ENCODE measurements at places on chromosomes 11 and 22. TPM values are rescaled to one million over a fixed set of nuclear protein-coding genes. Genes with fewer than 3 reads are reported as not detected.

The TSGA10IP gene
- total RNA-seq: not detected

GRCh38 chr22:24434471-24435322, 7.3 kb downstream of the ADORA2A start:
- H3K4me3 ChIP-seq: peak overlapping the region; percentile 97
- H3K4me1 ChIP-seq: peaks cover 30% of the 10 kb centered on the region
- H3K27me3 ChIP-seq: no peaks in the 10 kb centered on the region
- peak; percentile 65 for ATAC-seq
- H3K36me3 ChIP-seq: peaks cover 74% of the 10 kb centered on the region
- peak overlapping the region; percentile 100 for H3K27ac ChIP-seq

The HARBI1 gene
- total RNA-seq: 2.4 TPM

DNA sequence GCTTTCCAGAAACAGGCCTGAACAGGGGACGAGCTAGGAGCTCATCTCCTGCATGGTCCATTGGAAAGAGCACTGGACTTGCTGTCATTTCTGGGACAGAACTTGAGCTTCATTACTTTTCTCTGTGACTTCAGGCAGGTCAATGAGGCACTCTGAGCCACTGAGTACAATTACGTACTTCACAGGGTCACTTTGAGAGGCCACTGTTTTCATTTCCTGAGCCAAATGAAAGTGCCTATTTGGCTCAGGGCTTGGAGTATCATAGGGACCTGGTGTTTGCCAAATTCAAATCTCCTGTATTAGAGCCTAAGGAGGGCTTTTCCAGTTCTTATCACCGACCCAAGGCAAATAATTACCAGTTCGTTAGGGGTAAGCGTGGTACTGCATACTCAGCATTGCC, 319.3 kb downstream of the CADM1 start:
- ATAC-seq: no peak
- no peak overlapping the region for H3K4me3 ChIP-seq
- peaks cover 4% of the 10 kb centered on the region for H3K27me3 ChIP-seq
- H3K4me1 ChIP-seq: no peaks in the 10 kb centered on the region
- H3K27ac ChIP-seq: no peak overlapping the region
- H3K36me3 ChIP-seq: no peaks in the 10 kb centered on the region

- no peak overlapping the region for H3K27ac ChIP-seq
- no peaks in the 10 kb centered on the region for H3K36me3 ChIP-seq
- no peaks in the 10 kb centered on the region for H3K4me1 ChIP-seq
- peaks cover 13% of the 10 kb centered on the region for H3K27me3 ChIP-seq
These were observed 33.4 kb upstream of the API5 start for GRCh38 chr11:43278193-43278956.

DNA sequence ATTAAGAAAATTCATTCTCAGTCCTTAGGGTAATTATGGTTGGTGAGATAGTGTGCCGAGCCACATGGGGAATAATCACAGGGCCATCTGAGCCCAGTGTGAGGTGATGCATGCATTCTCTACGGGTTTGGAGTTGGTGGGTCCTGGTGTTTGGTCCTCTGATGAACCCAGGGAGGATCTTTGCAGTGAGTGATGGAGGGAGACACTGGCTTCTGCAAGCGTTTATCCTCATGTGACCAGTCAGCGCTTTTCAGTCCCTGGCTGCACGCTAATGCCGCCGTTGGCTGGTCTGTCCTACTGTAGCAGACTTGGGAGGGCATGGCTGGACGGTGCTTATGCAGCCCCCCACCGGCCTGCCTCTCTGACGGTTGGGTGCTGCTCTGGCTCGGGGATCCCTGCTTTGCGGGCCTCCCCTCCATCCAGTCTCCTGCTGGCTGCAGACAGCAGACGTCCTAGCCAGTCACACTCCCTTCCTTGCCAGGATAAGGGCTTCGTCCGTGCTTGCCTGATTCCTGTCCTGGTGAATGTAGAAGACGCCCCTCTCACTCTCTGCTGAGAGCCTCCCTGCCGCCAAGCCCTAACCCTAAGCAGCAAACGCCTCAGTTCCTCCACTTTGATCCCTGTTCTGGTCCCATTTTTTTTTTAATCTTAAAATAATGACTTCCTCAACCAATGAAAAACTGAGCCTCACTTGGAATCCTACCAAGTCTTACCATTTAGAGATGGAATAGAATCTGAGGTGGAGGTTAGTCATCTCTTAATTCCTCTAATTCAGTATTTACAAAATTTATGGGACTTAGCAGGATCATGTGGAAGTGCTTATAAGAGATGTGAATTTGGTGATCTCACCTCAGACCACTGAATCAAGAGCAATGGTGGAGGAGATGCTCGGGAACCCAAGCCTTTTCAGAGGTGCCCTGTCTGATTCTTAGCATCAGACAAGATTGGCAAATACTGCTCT, 143.7 kb upstream of the SORL1-AS1 start:
- H3K36me3 ChIP-seq: peaks cover 93% of the 10 kb centered on the region
- no peaks in the 10 kb centered on the region for H3K27me3 ChIP-seq
- no peak overlapping the region for H3K27ac ChIP-seq
- no peak for ATAC-seq
- H3K4me3 ChIP-seq: no peak overlapping the region
- H3K4me1 ChIP-seq: peaks cover 5% of the 10 kb centered on the region

DNA sequence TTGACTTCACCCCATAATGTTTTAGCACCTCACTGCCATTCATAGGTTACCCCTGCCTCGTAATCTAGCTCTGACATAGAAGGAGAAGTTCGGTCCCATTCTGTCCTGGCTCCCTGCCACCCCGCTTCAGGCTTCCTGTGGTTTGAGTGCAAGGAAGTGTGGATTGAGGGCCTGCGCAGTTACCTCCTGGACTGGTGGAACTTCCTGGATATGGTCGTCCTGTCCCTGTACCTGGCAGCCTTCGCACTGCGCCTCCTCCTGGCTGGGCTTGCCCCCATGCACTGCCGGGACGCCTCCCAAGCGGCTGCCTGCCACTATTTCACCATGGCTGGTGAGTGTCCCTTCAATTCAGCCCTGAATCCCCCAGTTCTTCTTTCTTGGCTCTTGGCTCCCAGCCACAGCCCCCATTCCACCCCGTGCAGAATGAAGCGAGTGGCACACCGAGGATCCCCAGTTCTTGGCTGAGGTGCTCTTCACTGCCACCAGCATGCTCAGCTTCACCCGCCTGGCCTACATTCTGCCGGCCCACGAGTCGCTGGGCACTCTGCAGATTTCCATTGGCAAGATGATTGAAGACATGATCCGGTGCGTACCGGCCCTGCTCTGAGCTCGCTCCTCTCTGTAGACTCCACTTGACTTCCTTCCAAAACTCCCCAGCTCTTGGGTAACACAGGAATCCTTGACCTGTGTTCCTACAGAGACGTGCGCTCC, 15.4 kb downstream of the ART5 start:
- H3K4me1 ChIP-seq: peaks cover 8% of the 10 kb centered on the region
- ATAC-seq: no peak
- no peak overlapping the region for H3K4me3 ChIP-seq
- no peak overlapping the region for H3K27ac ChIP-seq
- no peaks in the 10 kb centered on the region for H3K27me3 ChIP-seq
- H3K36me3 ChIP-seq: no peaks in the 10 kb centered on the region

DNA sequence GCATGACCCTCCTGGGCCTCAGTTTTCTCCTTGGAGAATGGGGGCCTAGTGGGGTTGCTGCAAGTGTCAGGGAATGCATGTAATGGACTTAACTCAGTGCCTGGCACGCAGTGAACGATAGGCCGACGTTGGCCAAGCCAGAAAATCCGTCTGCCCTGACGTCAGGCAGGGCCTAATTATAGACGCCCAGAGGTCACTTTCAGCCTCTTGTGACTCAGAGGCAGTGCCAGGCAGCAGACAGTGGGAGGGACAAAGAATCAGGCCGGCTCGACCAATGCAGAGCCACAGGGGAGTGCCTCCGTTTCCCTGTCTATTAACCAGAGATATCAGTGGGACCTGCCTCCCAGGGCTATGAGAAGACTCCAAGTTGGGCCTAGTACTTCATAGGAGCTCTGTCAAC, 115.0 kb downstream of the MN1 start:
- no peak overlapping the region for H3K4me3 ChIP-seq
- H3K4me1 ChIP-seq: no peaks in the 10 kb centered on the region
- H3K36me3 ChIP-seq: no peaks in the 10 kb centered on the region

The SAA4 gene
- not detected for total RNA-seq

GRCh38 chr11:134151083-134151747, 72.6 kb downstream of the NCAPD3 start:
- no peak overlapping the region for H3K4me3 ChIP-seq
- peak overlapping the region; percentile 70 for H3K27ac ChIP-seq
- ATAC-seq: no peak
- peaks cover 72% of the 10 kb centered on the region for H3K36me3 ChIP-seq
- H3K27me3 ChIP-seq: no peaks in the 10 kb centered on the region
